ENCODE measurements at places on chromosomes 4 and X.

GRCh38 chr4:144711700-144712456 is 65.9 kb downstream of the HHIP start:
- DNase-seq = no peak

DNA sequence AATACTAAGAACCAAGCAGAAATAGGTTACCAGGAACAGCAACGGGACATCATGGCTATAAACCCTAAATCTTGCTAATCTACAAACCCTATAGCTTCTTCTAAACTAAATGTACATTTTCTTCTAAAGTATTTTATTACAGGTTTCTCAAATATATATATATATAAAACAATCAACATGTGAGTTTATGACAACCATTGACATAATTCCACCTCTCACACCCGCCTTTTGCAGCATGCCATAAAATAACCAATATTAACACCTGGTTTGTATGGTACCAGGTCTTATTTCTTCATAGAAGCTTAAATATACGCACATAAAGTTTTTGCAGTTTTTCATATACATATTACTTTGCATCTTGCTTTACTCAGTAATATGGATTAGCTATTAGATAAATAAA is 955.3 kb upstream of the LCORL start:
- DNase-seq = no peak

DNA sequence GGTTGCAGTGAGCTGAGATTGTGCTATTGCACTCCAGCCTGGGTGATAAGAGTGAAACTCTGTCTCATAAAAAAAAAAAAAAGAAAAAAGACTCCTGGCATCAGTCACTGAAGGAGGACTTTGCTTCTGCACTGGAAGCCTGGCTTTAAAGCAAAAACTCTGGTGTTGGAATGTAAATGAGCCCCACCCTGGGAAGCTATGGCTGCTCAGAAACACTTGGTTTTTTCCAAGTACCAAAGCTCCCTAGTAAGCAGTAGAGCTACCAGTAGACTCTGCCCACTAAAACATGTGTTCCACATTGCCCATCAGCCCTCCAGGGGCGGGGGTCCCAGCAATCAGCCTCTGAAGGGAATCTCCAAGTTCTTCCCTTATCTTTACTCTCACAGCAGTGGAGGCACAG is 154.4 kb downstream of the SHROOM3 start:
- DNase-seq = no peak

DNA sequence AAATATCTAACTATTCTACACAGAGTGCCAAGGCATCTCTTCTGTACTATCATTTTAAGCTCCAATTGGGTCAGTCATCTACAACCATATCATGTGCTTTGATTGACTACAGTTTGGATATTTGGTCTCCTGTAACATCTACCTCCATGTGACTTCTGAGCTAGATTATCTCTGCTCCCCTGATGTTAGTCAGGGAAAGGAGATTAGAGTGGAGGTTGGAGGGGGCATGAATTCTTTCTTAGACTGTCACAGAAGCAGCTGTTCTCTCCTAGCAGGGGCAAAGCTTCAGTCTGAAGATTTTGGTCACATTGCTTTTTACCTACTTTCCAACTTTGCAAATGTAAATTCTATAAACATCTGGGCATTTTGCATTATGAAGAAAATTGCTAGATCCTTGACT is 62.6 kb upstream of the C4orf54 start:
- no peak for DNase-seq

- no peak for DNase-seq
These were observed 1.6 kb downstream of the RP2 start for GRCh38 chrX:46838486-46838870.

GRCh38 chr4:38867478-38868058 is at the start of gene FAM114A1:
TSS of gene FAM114A1 (plus strand) at chr4:38867806. CDS start at chr4:38878079, 10,273 bp downstream.
- peak; percentile 24 for DNase-seq

DNA sequence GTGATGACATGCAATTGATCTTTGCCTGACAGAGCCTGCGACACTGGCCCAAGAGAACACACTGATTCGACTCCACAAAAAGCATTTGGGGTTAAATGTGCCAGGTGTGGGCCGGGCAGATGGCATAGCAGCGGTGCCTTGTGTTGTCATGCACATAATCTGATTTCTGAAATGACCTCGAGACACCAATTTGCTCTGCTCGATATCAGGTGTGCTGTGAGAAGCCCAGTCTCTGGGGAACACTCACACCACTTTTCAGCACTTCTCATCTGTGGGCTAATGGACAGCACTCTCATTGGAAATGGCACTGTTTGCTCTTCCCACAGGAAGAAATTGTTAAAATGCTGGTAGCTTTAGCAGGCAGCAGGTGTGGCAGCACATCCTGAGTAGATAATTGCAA is 738.3 kb upstream of the TENM3 start:
- peak; percentile 55 for DNase-seq

DNA sequence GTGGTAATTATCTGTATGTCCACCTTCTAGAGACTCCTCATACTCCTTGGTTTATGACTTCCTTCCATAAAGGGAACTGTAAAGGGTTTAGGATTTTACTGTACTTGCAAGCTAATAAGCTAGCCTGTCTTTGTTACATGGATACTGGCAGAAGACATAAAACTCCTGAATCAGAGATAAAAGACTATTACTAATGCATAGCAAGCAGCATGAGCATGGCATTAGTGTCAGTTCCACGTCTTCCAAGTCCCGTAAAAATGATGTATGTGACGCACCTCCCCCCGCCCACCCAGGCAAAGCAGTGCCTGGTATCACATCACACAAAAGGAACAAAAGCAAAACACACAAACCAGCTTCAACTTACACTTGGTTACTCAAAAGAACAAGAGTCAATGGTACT is 71.0 kb downstream of the SLC10A6 start:
- no peak for DNase-seq

GRCh38 chr4:87745064-87745807 is 54.1 kb upstream of the IBSP start:
- no peak for DNase-seq

All from NCI-H1105 (cell line).